ENCODE measurements at places on chromosomes 3 and 15.

GRCh38 chr15:40279437-40280141 lies 3.3 kb downstream of the ANKRD63 start:
- DNase-seq: peak; percentile 61

DNA sequence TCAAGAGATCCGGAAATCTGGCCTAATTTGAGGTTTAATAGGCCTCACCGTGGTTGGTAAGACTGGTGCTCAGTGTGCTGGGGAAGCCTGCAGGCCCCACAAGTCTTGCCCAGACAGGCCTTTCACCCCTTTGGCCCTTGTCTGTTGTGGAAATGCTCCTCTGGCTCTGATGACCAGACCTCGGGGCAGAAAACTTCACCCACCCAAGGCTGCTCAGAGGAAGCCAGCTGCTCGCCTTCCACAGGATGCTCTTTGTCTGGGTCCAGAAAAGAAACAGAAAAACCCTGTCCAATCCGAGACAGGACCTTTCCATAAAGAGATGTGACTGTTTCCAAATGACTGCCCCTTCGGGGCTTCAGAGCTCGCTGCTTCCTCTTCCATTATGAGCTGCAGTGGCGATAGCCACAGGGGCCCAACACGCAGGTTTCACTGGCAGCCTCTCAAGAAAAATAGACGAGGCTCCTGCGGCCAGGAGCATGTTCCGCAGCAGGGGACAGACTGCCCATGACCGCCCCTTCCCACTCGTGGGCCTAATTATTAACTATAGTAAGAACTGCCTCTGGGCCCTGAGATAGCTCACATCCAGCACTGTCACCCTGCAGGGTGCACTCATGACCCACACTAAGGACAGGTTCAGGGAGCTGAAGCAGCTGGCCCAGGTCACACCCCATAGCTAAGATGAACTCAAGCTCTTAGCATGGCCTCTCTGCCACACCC lies 6.8 kb upstream of the SNX22 start:
- no peak for DNase-seq

DNA sequence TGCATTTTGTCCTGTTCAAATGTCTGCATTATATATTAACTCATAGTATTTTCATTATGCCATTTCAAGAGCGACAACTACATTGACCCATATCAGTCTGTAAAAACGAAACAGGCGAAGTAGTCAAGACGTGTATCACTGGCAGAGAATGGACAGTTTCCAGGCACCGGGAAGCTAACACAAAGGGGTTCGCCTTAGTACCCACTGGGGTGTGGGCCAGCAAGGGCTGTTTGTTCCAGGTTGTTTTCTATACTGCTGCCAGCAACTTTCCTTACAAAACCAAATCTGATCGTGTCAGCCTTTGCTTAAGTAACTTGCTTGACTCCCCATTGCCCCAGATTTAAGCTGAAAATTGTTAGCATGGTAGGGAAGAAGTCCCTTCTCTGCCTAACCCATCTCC lies 87.1 kb downstream of the CGNL1 start:
- DNase-seq: no peak

DNA sequence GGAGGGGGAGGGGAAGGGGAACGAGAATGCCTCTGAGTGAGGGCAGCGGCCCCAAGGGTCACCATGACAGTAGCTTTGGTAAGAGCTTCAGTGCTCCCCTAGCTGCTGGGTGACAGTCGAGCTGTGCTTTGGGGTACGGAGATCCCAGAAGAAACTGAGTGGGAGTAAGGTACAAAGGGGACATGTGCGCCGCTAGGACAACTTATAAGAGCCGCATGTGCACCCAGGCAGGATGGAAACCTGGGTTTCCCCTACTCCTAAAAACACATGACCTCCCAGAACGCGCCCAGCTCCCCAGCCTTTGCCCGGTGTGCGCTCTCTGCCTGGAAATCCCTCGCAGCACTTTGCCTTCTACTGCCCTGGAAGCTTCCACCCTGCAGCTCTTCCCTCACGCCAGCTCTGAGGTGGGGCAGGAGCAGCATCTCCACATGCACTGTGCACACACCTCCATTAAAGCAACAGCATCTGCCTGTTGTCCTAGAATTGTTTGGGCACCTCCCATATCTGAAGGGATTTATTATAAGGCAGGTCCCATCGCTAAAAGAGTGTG lies 232.2 kb downstream of the ADAMTS17 start:
- no peak for DNase-seq

DNA sequence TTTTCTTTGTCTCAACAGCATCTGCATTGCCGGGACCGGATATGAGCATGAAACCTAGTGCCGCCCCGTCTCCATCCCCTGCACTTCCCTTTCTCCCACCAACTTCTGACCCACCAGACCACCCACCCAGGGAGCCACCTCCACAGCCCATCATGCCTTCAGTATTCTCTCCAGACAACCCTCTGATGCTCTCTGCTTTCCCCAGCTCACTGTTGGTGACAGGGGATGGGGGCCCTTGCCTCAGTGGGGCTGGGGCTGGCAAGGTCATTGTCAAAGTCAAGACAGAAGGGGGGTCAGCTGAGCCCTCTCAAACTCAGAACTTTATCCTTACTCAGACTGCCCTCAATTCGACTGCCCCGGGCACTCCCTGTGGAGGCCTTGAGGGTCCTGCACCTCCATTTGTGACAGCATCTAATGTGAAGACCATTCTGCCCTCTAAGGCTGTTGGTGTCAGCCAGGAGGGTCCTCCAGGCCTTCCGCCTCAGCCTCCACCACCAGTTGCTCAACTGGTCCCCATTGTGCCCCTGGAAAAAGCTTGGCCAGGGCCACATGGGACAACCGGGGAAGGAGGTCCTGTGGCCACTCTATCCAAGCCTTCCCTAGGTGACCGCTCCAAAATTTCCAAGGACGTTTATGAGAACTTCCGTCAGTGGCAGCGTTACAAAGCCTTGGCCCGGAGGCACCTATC lies 5.0 kb downstream of the NUTM1 start:
- DNase-seq: no peak

- DNase-seq: no peak
Measured at GRCh38 chr3:171190668-171191067, 164.1 kb upstream of the SLC2A2 start.

DNA sequence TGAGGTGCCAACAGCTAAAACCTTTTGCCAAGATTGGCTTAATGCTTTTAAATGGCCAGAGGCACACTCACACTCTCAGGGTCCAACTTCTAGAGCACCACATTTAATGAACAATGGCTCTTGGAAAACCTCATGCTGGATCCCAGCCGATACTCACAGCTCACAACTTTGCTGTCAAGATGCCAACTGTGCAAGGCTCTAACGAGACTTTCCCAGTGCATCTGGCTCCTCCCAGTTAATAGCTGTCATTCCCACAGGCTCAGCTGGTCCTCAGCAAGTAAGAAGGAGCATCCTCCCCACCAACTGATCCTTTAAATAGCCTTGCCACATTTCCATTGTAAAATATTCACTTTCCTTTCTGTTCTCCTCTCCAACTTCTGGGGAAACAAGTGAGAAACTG lies 20.3 kb upstream of the FRMD4B start:
- DNase-seq: no peak

GRCh38 chr15:70023769-70024491 lies 73.8 kb downstream of the TLE3 start:
- DNase-seq: no peak

- no peak for DNase-seq
Measured at GRCh38 chr3:32813180-32813579, 4.6 kb upstream of the TRIM71 start.

- DNase-seq: no peak
Measured at GRCh38 chr3:42043099-42043813, 47.9 kb upstream of the TRAK1 start.

DNA sequence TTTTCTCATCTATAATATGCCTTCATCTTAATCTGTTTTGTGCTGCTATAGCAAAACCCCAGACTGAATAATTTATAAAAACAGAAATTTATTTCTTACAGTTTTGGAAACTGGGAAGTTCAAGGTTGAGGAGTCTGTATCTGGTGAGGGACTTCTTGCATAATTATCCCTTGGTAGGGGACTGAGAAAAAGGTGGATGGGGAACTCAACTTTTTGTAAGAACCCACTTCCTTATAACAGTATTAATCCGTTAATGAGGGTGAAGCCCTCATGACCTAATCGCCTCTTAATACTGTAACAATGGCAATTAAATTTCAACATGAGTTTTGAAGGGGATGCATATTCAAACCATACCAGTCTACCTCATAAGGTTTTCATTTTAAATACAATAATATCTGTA lies 17.4 kb upstream of the MYH15 start:
- no peak for DNase-seq

Measured in stimulated activated CD4-positive, alpha-beta T cell treated with anti-CD3 and anti-CD28 coated beads, TNF-alpha, amount 100 ng/mL, for 4 hours (primary cell).